ENCODE measurements at places on chromosomes 3 and 15.

DNA sequence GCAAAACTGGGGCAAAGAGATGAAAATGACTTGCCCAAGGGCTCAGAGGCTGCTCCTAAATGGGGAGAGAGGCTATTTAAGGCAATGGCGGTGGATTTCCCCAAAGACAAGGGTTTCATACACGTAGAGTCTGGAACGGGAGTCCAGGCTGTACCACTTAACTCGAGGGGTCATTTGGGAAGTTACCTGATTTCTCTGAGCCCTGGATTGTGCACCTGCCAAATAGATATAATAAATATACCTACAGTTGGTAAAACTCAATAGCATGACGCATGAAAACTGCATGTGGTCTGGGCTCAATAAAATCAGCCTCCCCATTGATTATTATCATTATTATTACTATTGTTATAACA is 1.3 kb upstream of the ITPR1 start:
- no peak for DNase-seq

DNA sequence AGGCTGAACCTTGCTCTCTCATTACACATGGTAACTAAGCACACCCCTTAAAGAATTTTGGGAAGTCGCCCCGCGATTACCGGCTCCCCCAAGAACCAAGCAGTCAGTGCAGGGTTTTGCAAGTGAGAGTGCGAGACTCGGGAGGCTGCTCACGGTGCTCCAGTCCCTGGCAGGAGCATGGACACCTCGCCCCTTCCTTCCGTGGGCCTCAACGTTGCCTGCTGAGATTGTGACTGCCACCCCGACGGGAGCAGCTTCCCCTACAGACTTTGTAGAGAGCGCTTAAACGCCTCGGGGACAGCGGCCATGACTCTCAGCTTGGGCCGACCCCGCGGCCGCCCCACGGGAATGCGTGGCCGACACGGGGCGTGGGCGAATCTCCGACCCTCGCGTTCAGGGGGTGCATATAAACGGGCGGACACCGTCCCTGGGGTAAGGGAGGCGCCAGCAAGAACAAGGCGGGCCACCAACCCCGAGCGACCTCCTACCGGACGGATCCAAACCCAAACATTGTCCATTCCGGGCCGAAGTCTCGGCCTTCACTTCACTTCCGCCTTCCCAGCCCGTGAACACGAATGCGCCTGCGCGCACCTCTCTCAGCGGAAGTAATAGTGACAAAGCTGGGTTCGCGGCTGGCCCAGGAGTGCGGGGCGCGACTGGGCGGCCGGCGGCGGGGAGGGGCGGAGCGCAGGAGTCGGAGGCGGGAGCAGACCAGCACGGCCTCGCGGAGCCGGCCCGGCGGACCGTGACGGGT is at the start of gene ATP2C1:
ATP2C1 (plus strand) TSS at position 709 of the 754 bp plus-strand sequence. CDS start 686 bp downstream, outside the sequence.
- peak; percentile 88 for DNase-seq

DNA sequence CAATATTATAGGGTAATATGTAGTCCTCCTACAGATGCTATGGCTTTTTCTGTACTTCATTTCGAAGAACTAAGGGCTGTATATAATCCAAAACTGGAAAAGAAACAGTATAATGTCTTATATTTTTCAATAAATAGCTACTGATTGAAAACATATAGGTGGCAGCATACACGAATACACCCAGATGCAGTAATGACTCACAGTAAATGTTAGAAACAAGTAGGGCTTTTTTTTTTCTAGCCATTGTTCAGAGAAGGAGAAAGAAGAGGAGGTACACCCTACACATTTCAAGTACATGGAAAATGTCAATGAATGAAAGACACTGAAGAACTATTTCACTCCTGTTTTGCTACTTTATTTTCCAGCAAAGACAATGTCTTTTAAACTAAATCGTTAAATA is 9.4 kb downstream of the DAZL start:
- DNase-seq: no peak

DNA sequence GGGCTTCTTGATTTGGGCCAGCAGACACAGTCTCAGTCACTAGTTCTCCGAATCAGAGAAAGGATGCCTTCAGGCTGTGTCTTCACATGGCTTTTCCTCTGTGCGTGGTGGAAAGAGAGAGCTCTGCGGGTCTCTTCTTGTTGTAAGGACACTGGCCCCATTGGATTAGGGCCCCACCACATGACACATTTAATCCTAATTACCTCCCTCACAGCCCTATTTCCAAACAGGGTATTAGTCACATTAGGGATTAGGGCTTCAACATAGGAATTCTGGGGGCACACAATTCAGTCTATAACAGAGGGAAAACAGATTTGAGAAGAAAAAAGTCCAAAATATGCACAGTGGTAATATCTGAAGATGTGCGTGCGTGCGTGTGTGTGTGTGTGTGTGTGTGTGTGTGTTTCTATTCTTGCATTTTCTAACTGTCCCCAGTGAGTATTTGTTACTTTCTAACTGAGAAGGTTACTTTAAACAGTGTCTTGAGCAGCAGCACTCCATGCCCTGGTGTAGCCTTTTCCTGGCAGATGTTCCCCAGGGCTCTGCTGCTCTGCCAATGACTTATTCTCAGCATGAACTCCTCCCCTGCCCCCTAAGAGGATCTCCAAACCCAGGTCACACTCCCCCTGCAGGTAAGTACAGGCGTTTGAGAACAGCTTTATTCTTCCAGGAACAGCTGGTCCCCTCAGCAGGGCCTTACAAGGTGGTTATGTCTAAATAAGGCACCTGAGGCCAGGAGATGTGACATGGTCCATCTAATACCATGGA is 72.9 kb downstream of the RPL39L start:
- DNase-seq: no peak

DNA sequence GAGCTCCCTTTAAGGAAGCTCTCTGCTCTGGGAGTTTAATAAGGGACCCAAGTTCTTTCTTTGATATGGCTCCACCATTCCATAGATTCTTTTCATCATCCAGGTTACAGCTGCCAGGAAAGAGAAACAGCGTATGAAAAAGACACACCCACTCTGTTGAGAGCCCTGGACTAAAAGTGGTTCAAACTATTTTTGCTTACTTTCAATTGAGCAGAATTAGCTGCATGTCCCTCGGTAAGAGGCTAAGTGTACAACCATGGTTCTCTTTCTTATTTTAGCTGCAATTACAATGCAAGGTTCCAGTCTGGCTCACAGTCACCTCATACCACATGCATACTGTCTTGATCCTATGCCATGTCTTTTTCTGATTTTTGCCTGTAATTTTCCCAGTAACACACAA is 1288.3 kb downstream of the NSUN3 start:
- no peak for DNase-seq

- no peak for DNase-seq
Measured at GRCh38 chr3:177351757-177352158, 154.5 kb upstream of the TBL1XR1 start.

GRCh38 chr15:89998923-89999675 is 2.0 kb upstream of the ZNF710 start:
- DNase-seq: no peak

- DNase-seq: no peak
Measured at GRCh38 chr3:146222204-146223046, 28.5 kb downstream of the PLSCR4 start.
